ENCODE measurements at places on chromosomes 5 and 9. TPM values are rescaled to one million over a fixed set of nuclear protein-coding genes. Genes with fewer than 3 reads are reported as not detected.

- DNase-seq, result peak; percentile 85
These were observed 260.3 kb upstream of the KLF4 start for GRCh38 chr9:107749787-107750444.

GRCh38 chr9:70625078-70625477 lies 210.6 kb upstream of the KLF9 start:
- DNase-seq, result no peak

GRCh38 chr9:131043087-131043486 lies 34.1 kb downstream of the LAMC3 start:
- no peak for DNase-seq

- peak; percentile 44 for DNase-seq
These were observed 8.3 kb upstream of the ARHGEF28 start for GRCh38 chr5:73617510-73618279.

- DNase-seq, result no peak
These were observed 537.6 kb upstream of the TYRP1 start for GRCh38 chr9:12155401-12156134.

DNA sequence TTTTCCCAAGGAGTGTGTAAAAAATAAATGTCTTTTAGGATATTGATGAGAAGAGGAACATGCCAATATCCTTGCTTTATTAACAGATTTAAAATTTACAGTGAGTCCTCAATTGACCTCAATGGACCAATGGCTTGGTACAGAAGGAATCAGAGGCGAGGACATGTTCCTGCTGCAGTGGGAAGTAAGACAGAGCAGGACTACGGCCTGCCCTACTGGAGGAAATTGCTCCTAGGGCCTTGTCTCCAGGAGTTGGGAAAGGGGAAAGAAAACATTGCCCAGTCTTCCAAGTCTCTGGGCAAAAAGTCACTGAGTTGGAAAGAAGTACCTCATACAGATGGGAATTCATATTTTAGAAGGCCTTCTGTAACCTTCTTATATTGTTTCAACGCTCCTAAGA lies 33.1 kb upstream of the UGT3A2 start:
- DNase-seq, result no peak

- no peak for DNase-seq
These were observed 252.4 kb upstream of the IRX1 start for GRCh38 chr5:3343211-3343610.

GRCh38 chr9:12054235-12054634 lies 639.0 kb upstream of the TYRP1 start:
- DNase-seq, result no peak

GRCh38 chr9:94971378-94972131 lies 245.1 kb downstream of the AOPEP start:
- no peak for DNase-seq

The NPR3 gene
- total RNA-seq, result 43.0 TPM

DNA sequence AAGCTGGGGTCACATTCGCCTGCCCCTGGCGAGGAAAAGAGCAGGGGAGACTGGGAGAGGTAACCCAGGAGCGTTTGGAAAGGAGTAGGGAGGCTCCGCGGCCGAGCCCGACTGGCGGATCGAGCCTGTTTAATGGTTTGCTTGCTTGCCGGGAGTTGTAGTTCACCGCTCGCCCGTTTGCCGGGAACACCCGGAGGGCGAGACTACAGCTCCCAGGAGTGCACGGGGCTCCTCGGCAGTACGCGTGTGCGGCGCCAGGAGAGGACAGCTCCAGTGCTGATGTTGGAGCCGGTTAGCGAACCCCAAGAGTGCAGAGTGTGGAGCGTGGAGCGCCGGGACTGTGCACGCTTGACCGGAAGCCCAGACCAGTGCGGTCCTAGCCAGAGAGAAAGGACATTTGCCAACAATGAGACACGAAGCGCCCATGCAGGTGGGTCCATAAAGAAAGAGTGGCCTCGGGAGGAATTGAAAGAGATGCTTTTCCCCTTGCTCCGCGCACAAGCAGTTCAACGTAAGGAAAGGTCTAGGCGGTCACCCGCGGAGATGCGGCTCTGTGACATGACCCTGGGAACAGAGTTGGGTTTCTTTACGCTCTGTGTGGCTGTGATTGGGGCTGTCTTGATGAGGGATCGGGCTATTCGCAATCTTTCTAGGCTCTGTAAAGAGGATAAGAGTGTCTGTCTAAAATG lies at the start of gene RAB3C:
Gene RAB3C, plus strand, starts transcription at position 273 of the 689 bp plus-strand sequence. Its CDS starts 134 bp downstream, at position 407.
- DNase-seq, result peak; percentile 86

The NMUR2 gene
- not detected for total RNA-seq

GRCh38 chr5:141354900-141355469 lies at the start of gene PCDHGA4:
TSS of gene PCDHGA4 (plus strand) at chr5:141355021. CDS start at chr5:141355108, 87 bp downstream.
- no peak for DNase-seq

DNA sequence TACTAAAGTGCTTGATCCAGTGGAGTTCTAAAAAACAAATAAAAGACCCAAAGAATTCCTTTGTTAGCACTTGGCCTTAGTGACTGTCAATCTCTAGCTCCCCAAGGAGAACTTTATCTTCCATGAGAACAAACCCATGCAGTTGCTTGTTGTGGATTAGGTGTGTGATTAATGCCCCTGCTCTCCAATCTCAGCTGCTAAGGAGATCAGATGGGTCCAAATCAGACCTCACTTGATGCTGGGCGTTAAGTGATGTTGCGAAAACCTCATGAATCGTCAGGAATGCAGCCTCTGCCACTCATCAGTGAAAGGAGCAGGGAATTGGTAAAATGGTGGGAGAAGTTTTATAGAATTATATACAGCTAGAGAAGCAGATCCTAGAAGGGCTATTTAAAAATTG lies 133.7 kb downstream of the DMAC1 start:
- no peak for DNase-seq

The SNAPC4 gene
- 7.4 TPM for total RNA-seq

DNA sequence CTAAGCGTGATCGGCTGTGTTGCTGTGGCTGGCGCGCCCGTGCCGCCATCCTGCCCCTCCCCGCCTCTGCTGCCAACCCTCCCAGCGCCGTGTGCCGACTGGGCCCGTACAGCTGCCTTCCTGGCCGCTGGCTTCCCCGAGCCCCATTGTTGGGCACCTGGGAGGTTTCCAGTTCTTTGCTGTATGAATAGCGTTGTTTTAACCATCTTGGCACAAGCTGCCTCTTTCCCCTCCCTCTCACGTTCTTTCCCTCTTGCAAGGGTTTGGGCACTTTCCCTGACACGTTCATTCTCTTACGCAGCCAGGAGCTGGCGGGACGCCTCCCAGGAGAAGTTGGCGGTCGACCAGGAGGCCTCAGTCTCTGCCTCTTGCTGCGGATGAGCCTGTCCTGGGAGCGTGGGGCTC lies 43.1 kb upstream of the RXRA start:
- DNase-seq, result no peak

DNA sequence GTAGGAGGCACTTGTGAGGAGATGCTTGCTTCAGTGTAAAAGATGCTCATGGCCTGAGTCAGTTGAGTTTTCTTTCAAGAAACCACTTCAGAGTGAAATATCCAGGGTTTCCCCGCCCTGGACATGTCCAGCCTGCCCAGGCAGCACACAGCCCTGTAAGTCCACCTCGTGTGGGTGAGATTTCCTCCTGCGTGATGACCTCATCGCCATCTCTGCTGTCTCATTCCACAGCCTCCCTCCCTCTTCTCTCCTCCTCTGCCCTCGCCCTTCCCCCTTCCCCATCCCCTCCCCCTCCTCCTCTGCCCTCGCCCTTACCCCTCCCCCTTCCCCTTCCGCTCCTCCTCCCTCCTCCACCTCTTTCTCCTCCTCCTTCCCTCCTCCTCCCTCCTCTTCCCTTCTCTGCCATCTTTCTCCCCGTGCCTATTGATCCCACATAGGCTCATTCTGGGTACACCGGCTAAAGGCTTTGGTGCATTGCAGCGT lies 34.0 kb upstream of the NCS1 start:
- peak; percentile 96 for DNase-seq

The FBXL7 gene
- 18.1 TPM for total RNA-seq

DNA sequence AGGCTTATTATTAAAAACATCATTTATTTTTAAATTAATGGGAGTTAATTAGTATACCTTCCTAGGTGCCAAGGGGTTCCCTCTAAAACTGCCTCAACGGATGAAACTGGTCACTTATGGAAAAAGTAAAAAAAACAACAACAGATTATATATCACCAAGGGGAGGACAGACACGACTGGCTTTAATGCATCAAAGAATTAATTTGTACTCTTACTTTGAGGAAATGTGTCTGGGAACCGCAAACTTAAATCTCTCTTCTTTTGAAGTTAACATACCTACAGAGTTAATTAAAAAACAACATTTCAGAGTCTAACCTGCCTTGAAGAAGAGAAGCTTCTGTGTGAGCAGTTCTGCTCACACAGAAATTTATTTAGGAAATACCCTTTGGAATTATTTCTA lies 354.6 kb downstream of the LRRC70 start:
- DNase-seq, result no peak

The MED22 gene
- 22.2 TPM for total RNA-seq

The SCGB3A2 gene
- total RNA-seq, result not detected

DNA sequence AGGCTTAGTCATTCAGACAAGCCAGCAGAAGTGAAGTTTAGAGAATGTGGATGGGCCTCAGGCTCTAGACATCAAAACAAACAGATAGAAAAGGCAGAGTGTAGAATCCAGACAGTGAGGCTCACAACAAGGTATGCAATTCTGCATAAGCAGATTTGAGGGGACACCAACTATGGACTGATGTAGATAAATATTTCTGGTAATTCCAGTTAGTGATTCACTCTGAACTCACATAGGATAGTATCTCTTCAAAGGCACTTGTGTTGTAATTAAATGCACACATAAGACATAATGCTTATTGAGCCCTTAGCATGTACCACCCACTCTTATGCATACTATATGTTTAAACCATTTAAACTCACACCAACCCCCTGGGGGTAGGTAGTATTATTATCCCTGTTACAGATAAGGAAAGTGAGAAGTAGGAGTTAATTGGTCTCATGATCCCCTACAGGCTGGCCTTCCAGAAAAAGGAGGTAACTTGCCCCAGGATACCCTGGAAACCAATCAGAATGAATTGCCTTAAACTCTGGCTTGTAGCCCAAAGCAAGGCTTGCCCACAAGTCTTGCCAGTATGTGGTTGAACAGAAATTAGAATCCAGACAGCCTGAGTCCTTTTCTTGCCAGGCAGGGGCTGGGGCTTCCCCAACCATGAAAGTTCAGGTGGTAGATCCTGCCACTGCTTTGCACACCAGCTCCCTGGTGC lies 39.5 kb upstream of the HSPB3 start:
- DNase-seq, result peak; percentile 81

The LPAR1 gene
- total RNA-seq, result 72.3 TPM

GRCh38 chr5:10420468-10420867 lies 21.2 kb upstream of the ROPN1L start:
- DNase-seq, result no peak

The GCNT4 gene
- total RNA-seq, result 4.4 TPM

DNA sequence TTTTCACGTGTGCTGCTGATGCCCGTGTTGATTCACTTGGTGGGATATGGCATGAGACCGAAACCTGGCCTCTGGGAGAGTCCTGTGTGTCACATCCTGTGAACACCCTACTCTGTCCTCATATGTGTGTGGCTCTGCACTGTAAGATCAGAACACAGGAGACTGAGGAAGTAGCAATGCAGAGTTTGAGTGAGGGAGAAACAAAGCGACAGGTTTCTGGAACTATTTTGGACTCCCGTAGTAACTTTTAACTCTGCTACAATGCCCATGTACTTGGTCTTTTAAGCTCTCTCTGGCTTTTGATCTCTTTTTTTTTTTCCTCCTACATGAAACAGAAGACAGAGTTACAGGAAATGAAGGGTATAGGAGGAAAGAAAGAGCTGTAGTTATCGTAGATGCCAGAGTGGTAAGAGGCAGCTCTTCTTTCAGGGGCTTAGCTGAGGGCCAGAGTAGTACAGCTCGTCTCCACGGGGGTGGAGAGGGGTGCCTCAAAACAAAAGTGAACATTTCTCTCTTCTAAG lies 26.6 kb downstream of the GRAMD2B start:
- DNase-seq, result peak; percentile 56

DNA sequence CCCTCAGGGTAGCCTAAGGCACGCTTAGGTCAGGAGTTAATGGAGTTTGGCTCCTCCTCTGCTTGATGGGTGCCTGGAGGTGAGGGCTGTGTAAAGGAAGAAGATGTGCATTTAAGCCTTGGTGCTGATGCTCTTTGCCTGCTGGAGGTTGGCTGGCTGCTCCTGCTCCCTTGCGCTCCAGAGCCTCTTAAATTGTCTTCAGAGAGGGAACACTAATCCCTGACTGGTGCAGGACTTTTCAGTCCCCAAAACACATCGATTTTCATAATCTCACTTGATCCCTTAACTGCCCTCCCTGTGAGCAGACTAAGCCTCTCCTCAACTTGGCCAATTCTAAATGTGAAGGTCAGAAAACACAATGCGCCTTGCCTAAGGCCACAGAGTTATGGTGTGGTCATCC lies 16.2 kb upstream of the TCOF1 start:
- no peak for DNase-seq

- peak; percentile 56 for DNase-seq
These were observed 645.4 kb downstream of the PRELID2 start for GRCh38 chr5:145189746-145190145.

The SOX30 gene
- 0.15 TPM for total RNA-seq

The GARNL3 gene
- total RNA-seq, result 0.31 TPM

DNA sequence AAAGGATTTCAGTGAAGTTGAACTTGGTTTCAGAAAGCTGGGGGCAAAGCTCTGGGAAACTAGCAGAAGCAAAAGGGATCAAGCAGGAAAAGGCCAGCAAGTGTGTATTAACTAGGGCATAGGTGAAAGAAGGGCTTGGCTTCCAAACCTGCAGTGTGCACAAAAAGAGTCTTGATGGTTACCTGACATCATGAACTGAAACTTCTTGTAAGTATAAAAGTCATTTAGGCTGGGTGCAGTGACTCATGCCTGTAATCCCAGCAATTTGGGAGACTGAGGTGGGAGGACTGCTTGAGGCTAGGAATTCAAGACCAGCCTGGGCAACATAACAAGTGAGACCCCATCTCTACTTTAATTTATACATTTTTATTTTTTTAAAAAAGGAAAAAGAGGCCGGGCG lies 216.4 kb downstream of the EPB41L4A start:
- DNase-seq, result no peak

The UBAC1 gene
- 31.1 TPM for total RNA-seq

GRCh38 chr5:176337913-176338312 lies 23.7 kb downstream of the KIAA1191 start:
- no peak for DNase-seq

- DNase-seq, result no peak
These were observed 198.3 kb upstream of the TBC1D2 start for GRCh38 chr9:98453589-98454311.

GRCh38 chr9:117938086-117938485 lies 233.9 kb downstream of the TLR4 start:
- DNase-seq, result no peak
